ENCODE measurements at places on chromosomes 7 and 10.

- ATAC-seq: no peak
Observed at GRCh38 chr7:55472928-55473725, 99.2 kb downstream of the VOPP1 start.

- no peak for ATAC-seq
Observed at GRCh38 chr7:22799633-22800032, 23.0 kb downstream of the TOMM7 start.

DNA sequence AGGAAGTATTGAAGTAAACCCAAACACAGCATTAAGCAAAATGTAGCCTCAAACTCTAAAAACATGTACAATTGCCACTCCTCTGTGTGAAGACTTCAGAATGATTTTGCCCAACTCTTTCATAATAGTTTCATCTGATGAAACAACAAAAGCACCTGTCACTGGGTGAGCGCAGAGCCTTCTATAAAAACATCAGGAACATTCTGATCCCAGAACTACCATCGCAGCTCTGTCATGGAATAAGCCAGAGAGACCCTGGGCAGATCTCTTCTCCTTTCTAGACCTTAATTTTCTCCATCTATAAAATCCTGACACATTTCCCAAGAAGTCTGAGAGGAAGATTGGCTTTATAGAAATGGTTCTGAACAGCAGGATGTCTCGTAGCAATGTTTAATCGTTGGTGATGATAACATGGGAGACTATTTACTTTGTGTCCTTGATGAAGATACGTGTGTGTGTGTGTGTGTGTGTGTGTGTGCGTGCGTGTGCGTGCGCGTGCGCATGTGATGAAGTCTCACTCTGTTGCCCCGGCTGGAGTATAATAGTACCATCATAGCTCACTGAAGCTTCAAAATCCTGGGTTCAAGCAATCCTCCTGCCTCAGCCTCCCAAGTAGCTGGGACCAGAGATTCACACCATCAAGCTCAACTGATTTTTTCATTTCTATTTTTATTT, 198.0 kb downstream of the KIAA1217 start:
- ATAC-seq: peak; percentile 24

DNA sequence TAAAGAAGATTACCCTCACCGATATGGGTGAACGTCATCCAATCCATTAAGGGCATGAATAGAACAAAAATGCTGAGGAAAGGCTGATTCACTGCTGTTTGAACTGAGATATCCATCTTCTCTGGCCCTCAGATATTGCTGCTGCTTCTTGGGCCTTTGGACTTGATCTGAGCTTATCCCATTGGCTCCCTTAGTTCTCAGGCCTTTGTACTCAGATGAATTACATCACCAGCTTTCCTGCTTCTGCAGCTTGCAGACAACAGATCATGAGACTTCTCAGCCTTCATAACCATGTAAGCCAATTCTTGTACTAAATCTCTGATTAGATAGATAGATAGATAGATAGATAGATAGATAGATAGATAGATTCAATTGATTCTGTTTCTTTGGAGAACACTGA, 40.2 kb downstream of the CYCS start:
- no peak for ATAC-seq

DNA sequence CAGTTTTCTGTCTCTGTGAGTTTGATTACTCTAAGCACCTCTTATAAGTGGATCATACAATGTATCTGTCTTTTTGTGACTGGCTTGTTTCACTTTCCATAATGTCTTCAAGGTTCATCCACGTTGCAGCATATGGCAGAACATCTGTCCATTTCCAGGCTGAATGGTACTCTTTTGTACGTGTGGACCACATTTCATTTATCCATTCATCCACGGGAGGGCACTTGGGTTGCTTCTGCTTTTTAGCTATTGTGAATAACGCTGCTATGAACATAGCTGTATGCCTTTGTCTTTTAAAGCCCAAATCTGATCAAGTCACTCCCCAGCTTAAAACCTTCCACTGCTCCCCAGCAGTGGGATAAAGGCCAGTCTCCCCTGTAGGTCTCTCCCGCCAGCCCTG, 31.5 kb downstream of the EGFR start:
- no peak for ATAC-seq

GRCh38 chr10:77082601-77083252, 554.9 kb downstream of the KCNMA1 start:
- ATAC-seq: no peak

GRCh38 chr7:49823566-49823965, 50.1 kb downstream of the VWC2 start:
- no peak for ATAC-seq

- no peak for ATAC-seq
Observed at GRCh38 chr7:31669461-31669860, 17.6 kb upstream of the PPP1R17 start.

GRCh38 chr10:71984126-71984808, 20.1 kb downstream of the CHST3 start:
- no peak for ATAC-seq

DNA sequence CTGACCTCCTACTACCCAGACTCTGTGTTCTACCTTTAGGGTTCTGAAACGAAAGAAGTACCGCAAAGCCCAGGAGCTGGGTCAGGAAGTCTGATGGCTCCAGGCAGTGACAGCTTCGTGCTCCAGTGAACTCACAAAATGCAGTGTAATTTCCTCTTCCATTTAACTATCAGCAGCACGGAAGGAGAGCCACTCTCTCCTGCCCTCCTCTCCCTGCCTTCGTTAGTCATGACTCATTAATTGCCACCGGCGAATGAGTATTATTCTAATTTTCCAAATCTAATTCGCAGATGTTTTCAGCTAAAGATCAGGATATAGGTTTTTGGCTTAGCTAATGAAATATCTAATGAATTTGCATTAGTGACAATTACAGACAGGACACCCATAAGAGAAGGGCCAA, 1262.0 kb downstream of the TYW1 start:
- no peak for ATAC-seq

DNA sequence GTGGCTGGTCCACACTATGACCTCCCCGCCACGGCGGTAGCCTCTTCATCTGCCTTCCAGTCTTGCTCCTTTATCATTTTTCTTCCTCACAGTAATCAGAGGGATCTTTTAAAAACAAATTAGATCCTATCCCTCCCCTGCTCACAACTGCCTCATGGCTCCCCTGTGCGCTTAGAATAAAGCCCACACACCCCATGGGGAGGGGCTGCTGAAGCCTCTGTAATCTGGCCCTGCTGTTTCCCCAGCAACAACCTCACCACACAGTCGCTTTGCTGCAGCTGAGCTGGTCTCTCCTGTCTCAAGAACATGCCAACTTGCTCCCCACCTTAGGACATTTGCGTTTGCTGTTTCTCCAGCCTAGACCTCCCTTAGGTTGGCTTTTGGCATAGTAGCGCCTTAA, 41.0 kb downstream of the SP8 start:
- no peak for ATAC-seq

DNA sequence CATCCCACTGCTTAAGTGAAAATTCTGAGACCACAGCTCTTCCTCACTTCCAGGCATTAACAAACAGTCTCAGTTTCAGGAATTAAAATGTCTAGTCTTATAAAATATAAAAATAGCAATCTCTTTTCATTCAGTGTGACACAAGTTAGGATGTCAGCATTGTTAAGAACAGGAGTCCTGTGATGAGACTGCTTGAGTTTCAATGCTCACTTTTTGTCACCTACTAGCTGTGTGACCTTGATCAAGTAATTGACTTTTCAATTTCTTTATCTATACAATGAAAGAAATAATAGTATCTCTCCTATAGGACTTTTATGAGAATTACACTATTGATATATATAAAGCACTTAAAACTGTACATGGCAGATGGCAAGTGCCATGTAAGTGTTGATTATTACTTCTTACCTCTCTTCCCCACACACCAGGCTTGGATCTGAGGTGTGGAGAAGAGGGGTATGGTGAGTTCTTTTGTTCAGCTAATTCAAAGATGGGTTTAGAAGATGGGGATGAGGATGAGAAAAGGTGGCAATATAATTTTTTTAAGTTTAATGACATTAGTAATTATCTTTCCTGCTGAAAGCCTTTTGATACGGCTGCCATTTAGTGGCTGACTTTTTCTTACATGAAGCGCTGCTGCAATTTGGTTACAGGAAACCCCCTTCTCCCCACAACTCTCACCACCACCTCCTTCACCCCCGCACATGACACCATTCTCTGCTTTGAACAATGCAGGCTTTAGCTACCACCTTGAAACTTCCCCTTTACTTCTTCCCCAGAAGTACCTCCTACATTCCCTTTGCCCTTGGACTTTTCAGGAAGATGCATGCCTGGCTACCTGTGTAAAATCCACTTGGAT, 20.8 kb upstream of the HYAL4 start:
- ATAC-seq: no peak

DNA sequence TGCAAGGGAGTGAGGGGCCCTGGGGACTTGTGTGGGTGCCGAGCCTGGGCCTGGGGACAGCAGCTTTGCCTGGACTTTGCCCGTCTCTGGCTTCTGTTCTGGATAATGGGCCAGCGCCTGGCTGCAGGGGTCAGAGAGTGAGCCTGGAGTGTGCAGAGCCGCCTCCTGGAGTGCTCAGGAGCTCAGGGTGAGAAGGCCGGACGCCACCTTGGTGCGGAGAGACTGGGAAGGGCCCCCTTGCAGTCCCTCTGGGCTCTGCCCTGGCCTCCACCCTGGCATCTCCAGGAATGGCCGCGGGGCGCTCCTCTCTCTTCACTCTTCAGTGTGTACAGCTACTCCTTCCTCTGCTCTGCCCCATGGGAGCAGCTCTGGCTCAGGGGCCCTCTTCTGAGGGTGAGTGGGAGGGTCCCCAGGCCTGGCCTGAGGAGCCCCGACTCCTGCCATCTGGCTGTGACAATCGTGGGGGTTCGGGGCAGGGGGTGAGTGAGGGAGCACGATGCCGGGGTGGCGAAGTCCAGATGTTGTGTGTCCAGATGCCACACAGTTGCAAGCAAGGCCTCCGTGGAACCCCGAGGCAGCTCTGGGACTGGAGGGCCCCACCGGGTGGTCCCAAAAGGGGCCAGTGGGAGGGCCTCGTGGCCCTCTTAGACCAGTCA, 187.1 kb downstream of the DNAJB6 start:
- no peak for ATAC-seq

DNA sequence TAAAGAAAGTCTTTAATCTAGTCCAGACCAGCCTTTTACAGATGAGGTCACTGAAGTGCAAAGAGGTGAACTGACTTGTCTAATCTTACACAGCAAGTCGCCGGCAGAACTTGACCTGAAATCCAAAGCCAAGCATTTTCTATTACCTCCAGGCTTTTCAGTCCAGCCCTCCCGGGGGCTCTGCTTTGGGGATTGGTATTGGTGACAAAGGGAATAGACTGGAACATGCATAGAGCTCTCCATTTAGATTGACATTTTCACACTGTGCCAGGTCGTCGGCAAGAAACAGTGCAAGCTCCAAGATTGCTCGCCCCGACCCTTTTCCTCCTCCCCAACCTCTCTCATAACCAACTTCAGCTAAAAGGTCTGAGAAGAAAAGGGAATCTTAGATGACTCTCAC, 42.2 kb upstream of the MTPAP start:
- no peak for ATAC-seq

DNA sequence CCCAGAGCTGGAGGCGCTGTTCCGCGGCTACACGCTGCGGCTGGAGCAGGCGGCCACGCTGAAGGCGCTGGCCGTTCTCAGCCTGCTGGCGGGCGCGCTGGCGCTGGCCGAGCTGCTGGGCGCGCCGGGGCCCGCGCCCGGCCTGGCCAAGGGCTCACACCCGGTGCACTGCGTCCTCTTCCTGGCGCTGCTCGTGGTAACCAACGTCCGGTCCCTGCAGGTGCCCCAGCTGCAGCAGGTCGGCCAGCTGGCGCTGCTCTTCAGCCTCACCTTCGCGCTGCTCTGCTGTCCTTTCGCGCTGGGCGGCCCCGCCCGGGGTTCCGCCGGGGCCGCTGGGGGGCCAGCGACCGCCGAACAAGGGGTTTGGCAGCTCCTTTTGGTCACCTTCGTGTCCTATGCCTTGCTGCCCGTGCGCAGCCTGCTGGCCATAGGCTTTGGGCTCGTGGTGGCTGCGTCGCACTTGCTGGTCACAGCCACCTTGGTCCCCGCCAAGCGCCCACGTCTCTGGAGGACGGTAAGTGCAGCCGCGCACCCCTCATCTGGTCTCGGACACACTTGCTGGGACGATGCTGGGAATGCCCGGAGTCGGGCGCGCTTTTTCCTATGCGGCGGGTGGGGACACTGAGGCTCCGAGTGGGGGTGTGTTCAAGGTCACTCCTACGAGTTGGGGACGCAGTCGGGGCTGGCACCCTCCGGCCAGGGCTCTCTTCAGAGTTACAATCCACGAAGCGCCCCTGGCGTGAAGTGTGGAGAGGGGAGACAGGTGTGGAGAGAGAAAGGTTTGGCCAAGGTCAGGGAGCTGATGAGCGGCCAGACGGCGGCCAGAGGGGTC, 717 bp downstream of the ADCY1 start:
- ATAC-seq: peak; percentile 44

DNA sequence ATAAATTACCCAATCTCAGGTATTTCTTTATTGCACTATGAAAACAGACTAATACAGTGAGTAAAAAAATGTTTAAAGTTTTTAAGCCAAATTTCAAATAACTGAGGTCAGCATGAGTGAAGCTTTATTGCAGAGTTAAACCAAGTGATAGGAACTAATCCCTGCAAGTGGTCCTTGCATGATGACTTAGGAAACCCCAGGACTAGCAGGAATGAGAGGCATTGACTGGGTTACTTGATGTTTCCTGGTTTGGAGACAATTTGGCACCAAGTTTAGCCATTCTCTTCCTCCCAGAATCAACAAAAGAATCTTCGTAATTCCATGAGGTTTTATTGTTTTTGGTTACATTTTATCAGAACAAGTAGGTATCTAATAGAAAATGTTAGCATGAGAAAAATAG, 194.2 kb downstream of the BICC1 start:
- no peak for ATAC-seq

GRCh38 chr10:79236433-79236765, 110.9 kb upstream of the PPIF start:
- no peak for ATAC-seq

GRCh38 chr10:94785211-94785610, 22.7 kb downstream of the CYP2C19 start:
- ATAC-seq: no peak

DNA sequence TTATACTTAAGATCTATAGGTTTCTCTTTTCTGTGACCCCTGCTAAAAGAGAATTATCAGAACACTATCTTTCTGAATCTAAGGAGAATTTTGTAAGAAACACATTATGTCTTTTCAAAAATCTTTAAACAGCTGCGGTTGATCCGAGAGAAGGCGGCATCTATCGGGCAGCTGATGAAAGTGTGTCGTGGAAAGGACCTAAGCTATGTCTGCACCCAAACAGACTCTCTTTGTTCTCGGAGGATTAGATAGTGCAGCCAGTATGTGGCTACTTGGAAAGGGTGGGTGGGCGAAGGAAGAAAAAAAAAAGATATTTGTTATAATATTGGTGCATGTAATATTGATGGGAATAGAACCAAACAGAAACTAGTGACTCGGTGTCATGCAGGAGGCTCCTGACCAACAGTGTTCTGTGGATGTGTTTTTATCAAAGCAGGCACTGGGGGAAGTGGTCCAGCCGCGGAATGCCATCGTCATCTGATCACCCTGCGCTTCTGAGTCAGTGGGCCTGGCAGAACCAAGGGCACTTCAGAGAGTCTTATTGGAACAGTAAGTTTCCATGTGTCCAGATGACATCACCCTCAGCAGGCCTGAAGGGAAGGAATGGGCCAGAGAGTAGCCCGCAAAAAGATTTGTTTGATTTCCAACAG, 509.7 kb upstream of the AKR1E2 start:
- no peak for ATAC-seq

GRCh38 chr10:131363416-131363815, 51.9 kb upstream of the TCERG1L start:
- ATAC-seq: no peak

- ATAC-seq: no peak
Observed at GRCh38 chr10:101140084-101140949, 9.2 kb downstream of the TLX1 start.

- ATAC-seq: no peak
Observed at GRCh38 chr10:131264110-131264788, 47.3 kb downstream of the TCERG1L start.
